Cortex of kidney (tissue), 1 donor: ENCODE measurements at places on chromosomes 2 and 18.

- no peak for DNase-seq
Measured at GRCh38 chr18:31506024-31506742, 8.2 kb downstream of the DSG2 start.

- DNase-seq = no peak
Measured at GRCh38 chr2:16321872-16322271, 343.8 kb downstream of the CYRIA start.

DNA sequence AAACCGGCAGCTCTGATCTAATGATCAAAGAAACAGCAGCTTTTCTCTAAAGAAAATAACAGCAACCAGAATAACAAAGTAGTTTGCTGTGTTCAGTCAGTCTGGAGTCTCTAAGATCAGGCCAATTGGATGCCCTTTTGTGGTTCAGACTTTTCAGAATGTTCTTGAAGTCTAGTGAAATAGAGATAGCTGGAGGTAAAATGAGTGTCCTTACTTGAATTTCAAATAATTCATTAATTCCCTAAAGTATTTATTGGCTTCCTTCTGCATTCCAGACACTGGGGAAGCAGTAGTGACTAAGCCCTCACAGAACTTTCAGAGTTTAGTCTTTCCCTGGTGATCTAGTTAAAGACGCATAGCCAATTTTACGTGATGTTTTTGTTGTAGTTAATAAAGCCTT, 58.7 kb downstream of the C18orf54 start:
- no peak for DNase-seq

DNA sequence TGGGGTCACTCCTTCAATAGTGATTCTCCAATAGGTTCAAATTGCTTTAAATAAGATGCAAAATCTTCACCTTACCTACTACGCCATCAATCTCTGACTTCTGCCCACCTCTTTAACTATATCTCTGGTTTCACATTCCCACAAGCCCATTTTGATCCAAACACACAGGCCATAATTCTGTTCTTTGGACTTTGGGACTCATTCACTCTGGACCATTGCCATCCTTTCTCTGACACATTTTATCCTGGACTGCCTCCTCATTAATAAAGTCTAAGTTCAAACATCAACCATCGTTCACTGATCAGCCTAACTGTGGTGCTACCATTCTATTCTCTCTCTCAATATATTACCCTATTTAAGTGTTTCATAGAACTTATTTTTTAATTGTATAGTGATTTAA, 332.2 kb downstream of the GALNT13 start:
- no peak for DNase-seq

- no peak for DNase-seq
Measured at GRCh38 chr18:75125382-75126331, 83.3 kb downstream of the PTGR3 start.

- no peak for DNase-seq
Measured at GRCh38 chr2:40886100-40886499, 434.2 kb upstream of the SLC8A1 start.

- no peak for DNase-seq
Measured at GRCh38 chr18:24443870-24444269, 16.6 kb upstream of the HRH4 start.

- DNase-seq = no peak
Measured at GRCh38 chr2:143030127-143030526, 99.1 kb upstream of the ARHGAP15 start.

- no peak for DNase-seq
Measured at GRCh38 chr2:102359527-102359926, 3.9 kb downstream of the IL18R1 start.

DNA sequence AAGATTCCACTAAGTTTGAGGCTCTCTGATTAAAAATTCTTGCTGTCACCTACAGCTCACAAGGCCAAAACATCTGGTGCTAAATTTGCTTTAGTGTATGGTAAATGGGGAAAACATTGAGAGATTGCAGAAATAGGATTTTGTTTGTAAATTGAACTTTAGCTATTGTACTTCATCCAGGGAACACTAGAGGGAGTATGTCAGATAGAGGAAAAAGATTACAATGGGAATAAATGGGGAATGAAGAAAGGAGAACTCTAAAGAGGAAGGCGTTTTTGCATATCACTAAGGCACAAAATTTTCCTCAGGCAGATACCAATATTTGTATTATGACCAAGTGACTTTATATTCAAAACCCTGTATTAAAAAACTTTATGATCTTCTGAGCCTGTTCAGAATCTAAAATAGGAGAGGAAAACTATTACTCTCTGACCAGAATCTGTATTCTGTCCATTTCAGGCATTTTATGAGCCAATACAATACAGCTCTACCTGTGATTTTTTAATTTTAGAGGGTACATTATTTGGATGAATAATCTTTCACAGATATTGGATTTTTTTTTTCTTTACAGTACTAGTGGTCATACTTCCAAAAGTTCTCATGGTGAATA, 52.3 kb upstream of the ITGB6 start:
- no peak for DNase-seq

GRCh38 chr2:196356332-196356731, 185.0 kb upstream of the STK17B start:
- no peak for DNase-seq

GRCh38 chr18:75165926-75166325, 43.0 kb downstream of the PTGR3 start:
- no peak for DNase-seq

- no peak for DNase-seq
Measured at GRCh38 chr2:178304333-178304732, 110.0 kb downstream of the OSBPL6 start.

DNA sequence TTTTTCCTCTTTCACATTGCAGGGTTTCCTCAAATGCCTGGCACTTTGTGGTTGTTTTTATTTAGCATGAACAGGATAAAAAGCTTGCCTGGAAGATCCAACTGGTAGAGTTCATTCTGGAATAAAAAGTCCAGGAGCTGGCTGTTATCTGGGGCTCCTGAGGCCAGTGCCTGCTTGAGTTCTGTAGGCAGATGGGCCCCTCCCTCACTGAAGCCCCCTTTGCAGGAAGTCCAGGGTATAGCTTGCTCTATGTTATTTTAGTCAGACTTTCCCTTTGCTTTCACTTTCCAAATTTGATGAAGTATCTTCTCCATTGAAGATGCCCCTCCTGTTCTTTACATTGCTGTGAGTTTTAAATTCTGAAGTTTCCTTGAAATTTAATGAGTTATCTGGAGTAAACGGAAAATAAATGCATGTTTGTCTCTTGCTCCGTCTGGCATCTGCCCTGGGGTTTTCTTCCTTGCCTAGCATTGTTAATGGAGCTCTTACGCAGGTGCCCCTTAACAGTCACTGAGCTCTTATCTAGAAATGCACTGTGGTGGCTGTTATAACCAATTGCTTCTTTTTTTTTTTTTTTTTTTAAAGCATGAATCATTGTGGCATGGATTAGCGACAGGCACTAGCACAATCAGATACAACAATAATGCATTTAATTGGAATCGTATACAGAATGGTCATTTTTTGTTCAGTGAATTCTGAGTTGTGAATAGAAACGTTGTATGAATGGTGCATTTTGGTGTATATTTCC, 27.0 kb upstream of the LPIN1 start:
- no peak for DNase-seq

DNA sequence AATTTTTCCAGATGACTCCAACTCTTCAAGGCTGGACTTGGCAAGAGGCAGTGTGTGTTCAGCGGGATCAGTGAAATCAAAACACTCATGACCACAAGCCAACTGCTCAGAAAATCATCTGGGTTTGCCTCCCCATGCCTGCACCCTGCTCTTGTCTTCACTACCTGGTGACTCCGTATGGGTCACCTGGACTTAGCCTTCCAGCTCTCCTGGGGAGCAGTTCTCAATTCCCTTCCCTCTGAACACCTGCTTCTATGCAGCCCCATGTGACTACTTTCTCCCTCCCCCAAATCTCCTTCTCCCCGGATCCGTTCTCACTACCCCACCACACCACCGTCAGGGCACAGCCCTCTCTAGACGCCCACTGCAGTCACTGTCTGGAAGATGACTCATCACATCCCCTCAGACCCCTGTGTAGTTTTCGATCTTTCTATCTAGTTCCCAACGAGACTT, 130.2 kb upstream of the ID2 start:
- no peak for DNase-seq

DNA sequence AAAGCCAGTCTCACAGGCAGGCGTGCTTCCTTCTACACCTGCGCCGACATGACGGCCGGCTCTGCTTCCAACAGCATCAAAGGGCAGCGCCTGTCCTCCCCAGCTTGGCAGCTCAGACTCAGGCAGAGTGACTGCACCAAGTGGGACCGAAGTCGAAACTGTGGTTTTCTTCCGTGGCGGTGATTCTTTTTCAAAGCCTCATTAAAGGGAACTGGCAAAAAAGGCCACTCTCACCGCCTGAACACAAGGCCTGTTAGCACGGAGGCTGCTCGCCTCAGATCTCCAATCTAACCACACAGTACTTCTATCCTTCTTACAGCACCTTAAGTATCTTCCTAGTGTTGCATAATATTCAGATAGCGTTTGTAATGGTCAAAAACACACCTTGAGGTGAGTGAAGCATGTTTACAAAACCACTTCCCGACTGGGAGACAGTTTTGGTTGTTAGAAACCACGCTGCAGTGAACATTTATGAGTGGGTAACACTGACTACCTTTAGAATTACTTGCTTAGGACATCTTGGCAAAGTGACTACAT, 236.4 kb downstream of the HDAC4 start:
- no peak for DNase-seq

- no peak for DNase-seq
Measured at GRCh38 chr2:225526760-225527390, 127.4 kb downstream of the NYAP2 start.

GRCh38 chr18:79816092-79816491, 18.4 kb downstream of the KCNG2 start:
- no peak for DNase-seq

- no peak for DNase-seq
Measured at GRCh38 chr2:236535024-236535423, 34.6 kb upstream of the ACKR3 start.

DNA sequence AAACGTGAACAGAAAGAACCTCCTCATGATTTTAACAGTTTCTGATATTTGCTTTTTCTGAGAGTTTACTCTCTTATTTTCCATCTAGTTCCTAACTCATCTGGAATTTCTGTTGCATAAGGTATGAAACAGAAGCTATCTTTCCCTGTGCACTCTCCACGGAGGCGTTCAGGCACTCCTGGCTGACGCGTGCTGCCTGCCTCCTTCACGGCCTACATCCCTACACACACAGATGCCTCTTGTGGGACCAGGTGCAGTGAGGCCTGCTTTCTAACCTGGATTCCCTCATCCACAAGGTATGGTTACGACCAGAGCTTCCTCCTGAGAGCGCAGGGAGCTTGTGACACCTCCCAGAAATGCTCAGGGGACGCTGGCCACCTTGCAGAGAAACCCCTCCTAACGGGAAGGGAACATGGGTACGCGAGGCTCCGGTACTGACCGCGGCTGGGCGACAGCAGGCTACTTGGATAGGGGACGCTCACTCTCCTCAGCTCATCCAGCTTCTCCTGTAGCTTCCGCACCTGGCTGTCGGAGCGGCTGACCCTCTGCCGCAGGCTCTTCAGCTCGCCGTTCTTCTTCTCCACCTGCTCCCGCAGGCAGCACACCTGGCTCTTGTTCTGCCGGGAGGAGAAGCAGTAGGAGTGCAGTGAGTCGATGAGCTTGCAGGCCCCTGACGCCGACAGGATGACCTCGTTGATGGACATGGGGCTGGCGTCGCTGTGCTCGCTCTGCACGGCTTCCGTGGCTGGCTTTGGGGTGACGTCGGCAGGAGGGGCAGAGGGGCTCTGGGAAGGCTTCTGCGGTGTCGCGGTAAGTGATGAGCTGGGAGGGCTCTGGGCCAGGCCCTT, 4.3 kb downstream of the THAP4 start:
- DNase-seq = no peak

DNA sequence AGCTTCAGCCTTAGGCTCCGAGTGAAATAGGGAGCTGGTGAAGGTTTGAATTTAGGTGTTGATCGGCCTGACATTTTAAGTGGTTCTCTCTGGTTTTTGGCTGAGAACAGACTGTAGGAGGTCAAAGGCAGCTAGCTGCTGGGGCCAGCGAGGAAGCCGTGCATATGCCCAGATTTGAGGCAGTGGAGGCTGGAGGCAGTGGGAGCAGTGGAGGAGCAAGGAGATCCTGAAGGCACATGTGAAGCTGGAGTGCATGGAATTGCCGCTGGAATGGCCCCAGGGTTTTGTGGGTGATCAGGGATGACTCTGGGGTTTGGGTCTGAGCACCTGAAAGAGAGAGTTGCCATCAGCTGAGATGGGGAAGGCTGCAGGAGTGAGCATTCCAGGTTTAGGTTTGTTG, 25.1 kb downstream of the STEAP3 start:
- DNase-seq = no peak

DNA sequence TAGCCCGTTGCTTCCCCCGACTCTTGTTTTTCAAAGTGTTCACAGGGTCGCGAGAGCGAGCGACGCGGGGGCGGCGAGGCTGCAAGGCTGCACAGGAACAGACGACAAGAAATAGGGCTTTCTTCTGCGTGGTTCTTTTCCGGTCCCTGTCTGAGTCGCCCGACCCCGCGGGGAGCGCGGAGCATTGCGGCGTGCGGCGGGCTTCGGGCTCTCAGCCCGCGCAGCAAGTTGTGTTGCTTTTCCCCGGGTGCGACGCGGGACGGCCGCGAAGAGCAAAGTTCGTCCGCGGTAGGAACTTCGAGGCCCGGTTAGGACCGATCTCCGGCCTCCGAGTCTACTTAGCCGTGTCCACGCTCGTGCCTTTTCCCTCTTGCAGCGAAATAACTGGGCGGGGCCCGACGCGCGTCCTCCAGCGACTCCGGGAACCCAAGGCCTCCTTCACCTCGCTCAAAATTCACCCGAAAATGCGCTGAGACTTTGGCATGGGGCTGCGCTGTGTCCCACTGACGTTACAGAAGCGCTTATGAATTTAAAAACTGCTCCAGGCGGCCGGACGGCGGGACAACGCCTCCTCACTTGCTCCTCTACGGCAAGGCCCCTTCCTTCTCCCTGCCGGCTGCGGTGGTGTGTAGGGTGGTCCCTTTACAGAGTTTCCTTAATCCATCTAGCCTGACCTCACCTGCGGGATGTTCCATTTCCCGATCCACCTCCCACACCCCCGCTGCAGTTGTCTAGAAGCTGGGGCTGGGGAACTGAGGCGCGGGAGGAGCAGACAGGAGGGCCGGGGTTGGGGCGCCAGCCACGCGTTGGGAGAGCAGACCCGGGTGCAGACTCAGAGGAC, 1.5 kb upstream of the BCL2L11 start:
- DNase-seq = no peak

DNA sequence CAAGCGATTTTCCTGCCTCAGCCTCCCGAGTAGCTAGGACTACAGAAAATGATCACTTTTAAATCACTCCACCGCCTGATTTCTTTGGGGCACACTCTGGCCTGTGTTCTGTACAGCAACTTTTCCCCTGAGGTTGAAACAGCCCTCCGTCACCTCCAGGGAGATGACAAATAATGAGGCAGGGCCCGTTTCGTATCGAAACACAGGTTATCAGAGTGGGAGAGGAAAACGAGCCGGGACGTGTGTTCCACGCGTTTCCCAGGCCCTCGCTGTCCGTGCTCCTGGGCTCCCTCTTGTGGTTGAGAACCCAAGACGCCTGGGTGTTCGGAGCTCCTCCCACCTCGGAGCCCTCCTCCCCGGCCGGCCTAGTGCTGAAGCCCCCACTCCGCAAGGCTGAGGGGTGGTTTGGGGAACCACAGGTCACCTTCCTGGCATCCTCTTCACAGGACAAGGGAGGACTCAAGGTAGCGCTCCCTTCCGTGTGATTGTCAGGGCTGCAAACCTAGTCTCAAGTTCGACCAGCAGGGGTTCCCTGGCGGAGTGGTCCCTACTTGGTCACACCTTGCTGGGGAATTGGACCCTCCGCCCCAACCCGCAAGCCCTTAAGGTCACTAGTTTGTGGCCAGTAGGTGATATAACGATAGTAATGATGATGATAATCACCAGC, 12.8 kb downstream of the ATP6V1B1 start:
- DNase-seq = no peak
